Esophagus squamous epithelium (tissue), 5 donors: ENCODE measurements at places on chromosomes 13 and 19.

DNA sequence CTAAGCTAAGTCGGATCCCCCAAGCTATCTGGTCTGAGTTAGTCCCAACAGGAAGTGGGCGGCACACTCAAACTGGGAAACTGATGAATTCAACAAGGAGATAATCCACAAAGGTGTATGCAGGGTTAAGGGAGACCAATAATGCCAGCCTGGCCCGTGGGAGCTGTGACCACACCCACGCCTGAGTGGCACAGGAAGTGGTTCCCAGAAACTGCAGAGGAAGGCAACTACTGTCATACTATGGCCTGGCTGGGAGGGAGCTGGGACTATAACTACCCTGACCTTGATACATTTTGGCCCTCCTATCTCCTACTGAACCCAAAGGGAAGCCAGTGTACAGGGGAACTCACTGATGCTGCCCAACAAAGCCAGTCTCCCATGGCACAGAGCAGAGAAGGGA is 85.5 kb upstream of the TDRD3 start:
- no peak for DNase-seq

DNA sequence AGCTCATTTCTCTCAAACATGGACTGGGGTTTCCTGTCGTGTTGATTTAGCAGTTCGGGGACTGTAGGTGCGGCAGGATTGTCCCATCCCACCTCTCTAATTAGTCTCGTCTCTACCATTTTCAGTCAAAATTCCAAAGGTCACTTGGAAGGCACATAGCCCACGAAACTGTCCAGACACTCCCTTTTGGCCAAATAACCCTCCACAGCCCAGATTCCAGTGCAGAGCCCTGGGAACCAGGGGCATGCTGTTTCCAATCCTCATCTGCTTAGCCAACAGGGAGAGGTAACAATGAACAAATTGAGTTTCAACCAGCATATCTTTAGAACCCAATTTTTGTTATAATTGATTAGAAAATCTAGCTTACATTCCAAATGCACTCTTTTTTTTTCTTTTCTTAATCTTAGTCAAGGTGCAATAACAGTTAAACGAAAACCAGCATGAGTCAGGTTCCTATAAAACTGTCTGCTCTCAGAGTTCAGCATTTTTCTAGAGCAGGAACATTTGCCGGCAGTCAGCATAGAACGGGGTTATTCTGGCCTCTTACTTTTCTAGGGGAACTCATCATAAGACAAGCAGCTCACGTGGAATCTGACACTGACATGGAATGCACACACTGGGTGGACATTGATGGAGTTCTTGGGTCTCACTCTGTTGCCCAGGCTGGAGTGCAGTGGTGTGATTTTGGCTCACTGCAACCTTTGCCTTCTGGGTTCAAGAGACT is 14.4 kb upstream of the CEBPA start:
- no peak for DNase-seq

DNA sequence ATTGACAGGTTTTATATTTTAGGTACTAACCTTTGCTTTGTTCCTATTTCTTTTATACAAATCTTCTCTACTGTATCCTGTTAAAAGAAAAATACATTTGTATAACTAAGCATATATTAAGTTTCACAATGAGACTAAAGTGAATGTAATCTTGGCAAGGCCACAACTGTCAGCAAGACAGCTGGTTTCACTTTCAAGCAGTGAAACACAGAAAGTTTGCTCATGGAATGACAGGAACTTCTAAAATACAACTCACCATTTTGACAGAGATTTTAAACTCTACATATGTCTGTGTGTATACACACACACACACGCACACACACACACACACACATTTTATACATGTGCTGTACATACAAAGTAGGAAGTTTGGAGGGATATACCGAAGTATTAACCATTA is 53.3 kb downstream of the PARP4 start:
- no peak for DNase-seq

DNA sequence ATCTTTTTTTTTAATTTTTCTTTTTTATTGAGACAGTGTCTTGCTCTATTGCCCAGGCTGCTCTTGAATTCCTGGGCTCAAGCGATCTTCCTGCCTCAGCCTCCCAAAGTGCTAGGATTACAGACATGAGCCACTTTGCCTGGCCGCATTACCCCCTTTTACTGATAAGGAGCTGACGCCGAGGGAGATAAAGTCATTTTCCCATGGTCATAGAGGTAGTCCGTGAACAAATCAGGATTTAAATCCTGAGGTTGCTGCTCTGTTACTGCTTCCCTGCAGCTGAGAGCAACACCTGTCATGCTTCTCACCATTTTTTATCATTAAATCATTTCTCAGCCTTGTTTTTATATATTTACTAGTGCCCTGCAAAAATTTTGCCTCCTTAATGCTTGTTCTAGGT is 7.4 kb downstream of the CYSLTR2 start:
- no peak for DNase-seq

- no peak for DNase-seq
Measured at GRCh38 chr13:84136582-84136981, 254.3 kb upstream of the SLITRK1 start.

- no peak for DNase-seq
Measured at GRCh38 chr19:16272945-16273344, 51.7 kb upstream of the KLF2 start.

- DNase-seq: no peak
Measured at GRCh38 chr19:20273951-20274570, 107.0 kb downstream of the ZNF486 start.

DNA sequence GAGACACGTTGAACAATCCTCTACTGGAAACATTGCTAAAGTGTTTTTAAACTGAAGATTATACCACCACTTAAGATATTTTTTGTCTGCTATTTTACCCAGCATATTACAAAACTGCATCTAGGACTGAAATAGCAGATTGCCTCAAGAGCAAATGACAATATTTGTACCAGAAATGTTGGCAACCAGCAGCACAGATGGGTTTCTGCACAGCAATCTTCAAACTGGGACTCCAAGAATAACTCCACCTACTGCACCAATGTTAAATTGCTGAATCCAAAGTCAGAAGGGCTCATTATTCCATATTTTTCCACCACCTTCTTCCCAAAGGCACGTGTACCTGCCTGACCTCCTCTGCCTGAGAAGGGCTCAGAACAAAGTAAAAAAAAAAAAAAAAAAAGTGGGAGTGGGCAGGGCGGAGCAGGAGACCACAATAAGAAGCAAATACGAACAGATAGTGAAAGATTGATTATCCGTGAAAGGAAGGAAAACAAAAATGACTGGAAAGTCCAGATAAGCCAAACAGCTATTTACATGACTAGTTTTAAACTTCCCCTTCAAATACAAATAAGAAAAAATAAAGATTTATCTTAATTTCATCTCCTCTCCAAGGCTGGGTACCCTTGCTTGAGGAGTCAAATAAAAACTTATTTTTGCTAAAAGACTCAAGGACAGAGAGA is 79.4 kb downstream of the FOXO1 start:
- DNase-seq: no peak

DNA sequence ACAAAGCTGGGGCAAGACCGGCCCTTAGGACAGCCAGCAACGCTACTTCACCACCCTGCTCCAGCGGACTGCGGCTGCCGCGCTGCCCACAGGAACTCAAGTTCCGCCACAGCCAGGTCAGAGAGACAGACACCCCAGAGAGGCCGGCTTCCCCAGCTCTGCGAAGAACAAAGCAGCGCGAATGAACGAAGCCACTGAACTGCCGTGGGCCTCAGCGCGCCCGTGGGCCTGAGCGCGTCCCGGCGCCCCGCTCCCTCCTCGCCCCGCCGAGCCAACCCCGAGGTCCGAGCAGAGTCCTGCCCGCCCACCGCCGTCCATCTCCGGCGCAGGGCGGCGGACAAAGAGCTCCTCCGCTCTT is 158.4 kb downstream of the RNF17 start:
- DNase-seq: no peak

DNA sequence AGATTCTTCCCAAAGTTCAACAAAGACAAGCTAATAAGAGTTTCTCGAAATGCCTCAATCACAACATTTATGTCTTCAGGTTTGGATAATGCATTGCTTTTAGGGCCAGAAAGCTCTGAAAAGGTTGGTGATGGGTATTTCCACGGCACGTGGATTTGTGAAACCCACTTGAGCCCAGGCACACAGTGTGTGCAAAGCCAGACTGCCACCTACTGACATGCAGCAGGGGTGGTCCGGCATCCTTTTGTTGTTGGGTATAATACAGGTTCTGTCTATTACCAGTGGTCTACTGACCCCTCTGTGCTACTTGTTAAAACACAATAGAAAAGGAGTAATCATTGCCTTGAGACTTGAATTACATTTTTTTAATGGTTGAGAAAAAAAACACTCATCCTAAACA is 225.6 kb downstream of the RAP2A start:
- DNase-seq: no peak

GRCh38 chr13:67402546-67402945 is 172.4 kb upstream of the PCDH9 start:
- no peak for DNase-seq

GRCh38 chr19:13018035-13018914 is 23.0 kb downstream of the NFIX start:
- no peak for DNase-seq

- DNase-seq: no peak
Measured at GRCh38 chr13:47794963-47795362, 206.1 kb downstream of the SUCLA2 start.

DNA sequence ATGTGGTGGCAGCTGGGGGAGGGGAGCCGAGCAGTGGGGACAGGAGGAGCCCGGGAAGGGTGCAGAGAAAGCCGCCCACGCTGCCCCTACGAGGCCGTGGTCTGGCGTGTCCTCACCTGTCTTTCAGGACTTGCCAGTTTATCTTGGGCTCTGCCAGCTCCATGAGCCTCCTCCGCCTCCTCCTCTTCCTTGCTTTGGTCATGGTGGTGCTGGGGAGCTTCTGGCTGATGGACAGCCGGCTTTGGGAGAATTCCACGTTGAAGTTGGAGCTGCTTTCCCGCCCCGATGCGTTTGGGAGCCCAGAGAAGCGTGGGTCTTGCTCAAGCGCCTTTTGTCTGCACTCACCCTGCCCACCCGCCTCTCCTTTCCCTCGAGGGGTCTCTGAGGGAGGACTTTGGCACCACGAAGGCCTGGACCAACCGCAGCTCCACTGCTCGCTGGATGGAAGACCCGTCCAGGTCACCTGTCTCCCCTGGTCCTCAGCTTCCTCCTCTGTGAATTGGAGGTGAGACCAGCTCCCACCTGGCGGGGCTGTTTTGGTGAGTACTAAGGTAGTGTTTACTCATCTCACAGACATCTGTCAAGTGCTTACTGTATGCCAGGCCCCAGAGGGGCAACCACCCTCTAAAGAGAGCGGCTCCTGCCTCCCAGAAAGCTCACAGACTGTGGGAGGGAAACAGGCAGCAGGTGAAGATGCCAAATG is 29.7 kb upstream of the MIER2 start:
- DNase-seq: no peak

DNA sequence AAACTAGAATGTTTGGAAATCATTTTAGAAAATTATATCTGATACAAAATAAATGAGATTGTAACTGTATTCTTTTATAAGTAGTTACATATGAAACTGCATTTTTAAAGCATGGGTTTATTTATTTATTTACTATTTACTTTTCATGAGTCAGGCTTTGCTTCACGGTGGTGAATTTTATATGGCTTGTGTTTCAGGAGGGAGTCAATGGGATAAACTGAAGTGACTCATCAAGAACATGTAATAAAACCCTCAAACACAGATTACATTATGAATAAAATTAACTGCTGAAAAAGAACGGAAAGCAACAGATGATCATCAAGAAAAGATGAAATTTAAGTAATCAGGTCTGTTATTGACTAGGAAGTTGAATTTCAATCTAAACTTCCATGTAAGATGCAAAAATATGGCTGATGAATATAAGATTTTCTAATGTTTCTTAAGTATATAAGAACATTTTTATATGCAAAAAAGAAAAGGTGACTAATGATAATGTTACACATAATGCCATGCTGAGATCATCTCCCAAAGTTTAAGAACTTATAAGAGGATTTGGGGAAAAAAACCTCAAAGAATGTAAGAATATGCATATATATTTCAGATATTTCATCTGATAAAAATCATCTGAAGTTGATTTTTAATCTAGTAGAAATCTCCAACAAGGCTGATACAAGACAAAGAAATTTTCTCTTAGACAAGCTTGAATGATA is 383.6 kb downstream of the SLITRK1 start:
- no peak for DNase-seq

- DNase-seq: no peak
Measured at GRCh38 chr13:42929886-42930535, 62.0 kb downstream of the EPSTI1 start.

- DNase-seq: no peak
Measured at GRCh38 chr19:3586127-3586626, 899 bp downstream of the GIPC3 start.

DNA sequence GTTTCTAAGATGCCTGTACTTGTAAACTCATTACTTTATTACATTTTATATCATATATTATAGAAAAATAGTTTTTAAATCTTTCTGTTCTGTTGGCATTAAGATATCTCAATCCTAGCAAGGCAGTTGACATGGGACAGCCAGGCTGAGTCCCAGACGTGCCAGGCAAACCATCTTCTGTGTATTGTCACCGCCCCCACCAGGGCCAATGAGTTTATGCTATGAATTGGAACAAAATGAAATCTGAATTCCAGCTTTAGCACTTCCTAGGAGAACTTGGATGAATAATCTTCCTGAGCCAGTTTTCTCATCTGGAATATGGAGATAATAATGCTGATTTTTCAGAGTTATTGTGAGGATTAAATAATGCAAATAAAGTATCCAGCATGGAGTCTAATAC is 79.9 kb upstream of the GSX1 start:
- DNase-seq: no peak

DNA sequence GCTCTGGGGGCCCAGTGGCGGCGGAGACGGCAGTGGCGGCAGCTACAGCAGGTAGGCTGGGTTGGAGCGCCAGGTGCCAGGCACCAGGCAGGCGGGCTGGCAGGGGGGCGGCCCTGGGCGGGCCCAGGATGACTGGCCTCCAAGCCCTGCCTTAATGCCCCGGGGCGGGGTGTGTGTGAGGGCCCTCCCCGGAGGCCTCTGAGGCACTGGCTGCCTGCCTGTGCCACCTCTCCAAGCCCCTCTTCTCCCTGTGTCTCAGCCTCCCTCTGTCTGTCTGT is at the start of gene KLK11:
KLK11 (minus strand) TSS at position 63 of the 278 bp plus-strand sequence. CDS start 985 bp downstream, outside the sequence.
- DNase-seq: no peak

GRCh38 chr13:109468123-109468522 is 318.3 kb downstream of the IRS2 start:
- DNase-seq: no peak

GRCh38 chr13:111328574-111329410 is 8.3 kb downstream of the TEX29 start:
- DNase-seq: no peak

DNA sequence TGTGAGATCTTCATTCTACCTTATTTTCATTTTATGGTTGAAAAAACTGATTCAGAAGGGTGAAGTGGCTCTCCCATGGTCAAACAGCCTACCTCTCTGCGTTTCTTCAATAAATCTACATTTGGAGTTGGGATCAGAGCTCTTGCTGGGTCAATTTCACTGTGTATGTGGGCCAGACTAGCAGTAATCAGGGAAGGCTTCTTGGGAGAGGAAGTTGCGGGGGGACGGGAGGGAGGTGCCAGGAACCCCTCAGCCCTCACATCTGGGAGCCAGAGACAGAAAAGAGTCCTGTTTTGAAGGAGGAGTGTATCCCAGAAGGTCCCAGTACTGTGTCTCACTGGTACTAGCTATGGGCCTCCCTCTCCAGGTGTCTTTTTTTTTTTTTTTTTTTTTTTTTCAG is 934 bp downstream of the KXD1 start:
- DNase-seq: no peak
